ENCODE measurements at places on chromosomes 7 and 10.

- DNase-seq: no peak
Measured at GRCh38 chr7:26777385-26777784, 87.0 kb downstream of the SKAP2 start.

- DNase-seq: no peak
Measured at GRCh38 chr7:81648716-81649115, 121.1 kb downstream of the HGF start.

- DNase-seq: no peak
Measured at GRCh38 chr10:28922127-28922526, 244.8 kb downstream of the BAMBI start.

DNA sequence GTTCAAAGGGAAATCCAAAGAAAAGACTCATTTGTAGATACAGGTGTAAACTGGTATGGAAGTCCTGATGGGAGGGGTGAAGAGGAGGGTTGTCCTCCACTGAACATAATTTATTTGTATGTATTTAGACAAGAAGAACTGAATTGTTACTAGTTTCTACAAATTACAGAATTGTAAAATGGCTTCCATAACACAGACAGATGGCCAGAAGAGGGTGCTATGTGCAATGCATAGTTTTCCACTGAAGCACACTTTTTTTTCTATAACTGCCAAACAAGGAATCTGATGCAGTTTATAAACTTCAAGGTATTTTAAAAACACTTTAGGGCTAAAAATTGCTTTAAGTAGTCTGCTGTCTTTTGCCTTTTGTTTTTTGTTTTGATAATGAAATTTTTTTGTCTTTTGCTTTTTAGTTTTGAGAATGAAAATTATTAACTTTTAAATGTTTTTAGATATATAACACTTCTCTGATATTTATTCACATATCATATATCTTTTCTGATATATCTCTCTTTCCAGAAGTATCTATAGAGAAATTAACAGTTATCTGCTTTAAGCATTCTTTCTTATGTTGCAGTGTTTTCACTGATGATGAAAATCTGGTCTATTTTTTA, 58.5 kb downstream of the PHYHIPL start:
- DNase-seq: no peak

DNA sequence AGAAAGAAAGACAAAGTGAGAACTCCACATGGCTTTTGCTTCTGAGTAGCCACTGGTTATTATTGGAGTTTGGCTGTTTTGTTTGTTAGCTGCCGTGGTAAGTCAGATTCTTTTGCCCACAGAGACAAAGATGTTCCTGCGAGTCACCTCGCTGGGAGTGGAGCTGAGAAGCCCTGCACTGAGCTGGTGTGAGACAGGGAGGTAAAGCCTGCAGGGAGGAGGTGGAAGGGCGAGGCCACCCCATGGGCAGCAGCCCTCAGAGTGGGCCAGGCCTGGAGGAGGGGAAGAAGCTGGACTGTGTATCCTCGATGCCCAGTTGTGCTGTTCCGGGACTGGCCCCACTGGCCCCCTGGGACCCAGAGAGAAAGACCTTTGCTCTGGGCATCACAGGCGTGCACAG, 14.3 kb upstream of the NOM1 start:
- no peak for DNase-seq

GRCh38 chr10:117477211-117477947, 65.2 kb upstream of the EMX2 start:
- no peak for DNase-seq

GRCh38 chr7:142785841-142786250, 15.1 kb downstream of the PRSS2 start:
- peak; percentile 66 for DNase-seq

GRCh38 chr10:43254199-43254730, 12.6 kb downstream of the RASGEF1A start:
- DNase-seq: peak; percentile 7

DNA sequence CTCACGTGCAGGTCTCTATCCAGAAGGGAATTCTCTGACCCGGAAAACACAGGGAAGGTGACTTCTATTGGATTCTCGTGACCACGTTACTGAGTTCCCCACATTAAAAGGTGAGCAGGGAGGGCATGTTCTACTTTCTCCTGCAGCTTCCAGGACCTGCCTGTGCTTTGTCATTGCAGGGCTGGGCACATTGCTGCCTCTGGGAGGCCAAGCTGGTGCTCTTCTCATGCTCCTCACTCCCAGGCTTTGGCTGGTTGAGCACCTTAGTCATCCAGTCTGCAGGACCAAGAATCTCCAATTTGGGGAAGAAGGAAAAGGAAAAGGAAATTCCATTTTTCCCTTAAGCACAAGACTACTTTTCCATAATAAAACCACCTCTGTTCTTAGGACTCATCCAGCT, 86.5 kb upstream of the TMEM72 start:
- DNase-seq: no peak

DNA sequence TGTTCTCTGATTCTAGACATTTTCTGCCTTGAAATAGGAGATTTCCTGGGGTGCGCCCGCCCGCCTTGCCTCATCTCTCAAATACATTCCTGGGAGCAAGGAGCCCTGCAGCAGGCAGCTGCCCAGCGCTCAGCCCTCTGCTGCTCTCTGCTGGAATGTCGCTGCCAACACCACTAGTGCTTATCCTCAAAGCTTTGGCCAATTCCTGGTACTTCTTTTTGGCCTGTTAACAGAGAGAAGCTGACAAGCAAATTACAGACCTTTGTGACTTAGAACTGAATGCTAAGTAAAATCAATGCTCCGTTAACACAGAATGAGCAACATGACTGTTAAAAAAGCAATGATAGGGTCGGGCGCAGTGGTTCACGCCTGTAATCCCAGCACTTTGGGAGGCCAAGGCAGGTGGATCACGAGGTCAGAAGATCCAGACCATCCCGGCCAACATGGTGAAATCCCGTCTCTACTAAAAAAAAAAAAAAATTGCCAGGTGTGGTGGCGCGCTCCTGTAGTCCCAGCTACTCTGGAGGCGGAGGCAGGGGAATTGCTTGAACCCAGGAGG, 41.9 kb upstream of the SYPL1 start:
- peak; percentile 73 for DNase-seq

- peak; percentile 43 for DNase-seq
Measured at GRCh38 chr7:99562832-99563231, 4.4 kb downstream of the ZNF655 start.

- no peak for DNase-seq
Measured at GRCh38 chr7:35802649-35803048, 1.8 kb downstream of the SEPTIN7 start.

- DNase-seq: no peak
Measured at GRCh38 chr10:31315453-31315852, 3.6 kb upstream of the ZEB1 start.

GRCh38 chr7:36441344-36442022, 51.8 kb downstream of the ANLN start:
- DNase-seq: no peak

DNA sequence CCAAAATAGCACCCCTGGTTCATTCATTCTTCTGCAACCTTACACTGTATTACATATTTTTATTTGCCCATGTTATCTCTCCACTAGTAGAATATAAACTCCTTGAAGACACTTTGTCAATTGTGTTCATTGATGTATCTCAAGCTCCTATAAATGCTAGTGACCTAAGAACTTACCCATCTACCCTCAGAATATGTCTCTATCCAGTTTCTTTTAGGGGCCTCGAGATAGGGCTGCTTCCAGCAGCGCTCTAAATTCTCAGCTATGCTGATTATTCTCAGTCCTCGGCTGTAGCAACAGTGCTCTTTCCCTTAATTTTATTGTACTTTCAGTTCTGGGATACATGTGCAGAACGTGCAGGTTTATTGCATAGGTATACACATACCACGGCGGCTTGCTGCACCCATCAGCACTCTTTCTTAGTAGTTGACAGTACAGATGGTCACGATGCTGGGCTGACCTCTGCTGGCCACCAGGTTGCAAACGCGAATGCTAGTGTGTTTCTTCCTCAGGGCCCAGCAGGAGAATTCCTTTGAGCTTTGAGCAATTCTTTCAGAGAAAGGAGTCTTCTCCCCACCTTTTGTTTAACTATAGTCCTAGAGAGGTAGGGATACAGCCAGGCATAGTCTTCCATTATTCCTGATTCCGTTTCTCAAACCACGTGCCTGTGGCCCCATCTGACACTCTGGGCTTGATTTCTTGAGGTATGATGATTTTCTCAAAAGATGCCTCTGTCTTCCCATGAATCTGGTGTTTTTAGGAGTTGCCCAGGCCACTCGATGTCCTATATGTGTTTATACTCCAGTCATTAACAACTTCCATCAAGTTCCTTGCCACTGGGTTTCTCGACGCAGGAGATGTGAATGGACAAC, 49.1 kb upstream of the CDC14C start:
- no peak for DNase-seq

GRCh38 chr10:69047111-69047832, 40.6 kb upstream of the SRGN start:
- DNase-seq: no peak

DNA sequence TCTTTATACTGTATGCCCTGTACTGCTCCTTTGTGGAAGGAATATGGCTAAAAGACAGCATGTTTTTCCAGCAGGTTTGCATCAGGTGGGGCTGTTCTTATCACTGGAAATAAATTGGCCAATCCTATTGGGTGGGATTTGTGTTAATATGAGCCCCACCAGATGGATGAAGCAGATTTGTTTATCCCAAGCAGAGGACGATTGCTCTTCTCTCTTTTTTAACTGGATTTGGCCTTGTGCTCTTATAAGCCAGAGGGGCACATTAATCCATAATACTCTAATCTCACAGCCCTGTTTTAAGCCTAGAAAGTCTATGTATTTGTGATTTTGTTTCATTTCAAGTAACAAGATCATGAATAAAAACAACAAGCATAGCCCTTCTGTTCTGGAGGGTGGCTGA, 240.1 kb upstream of the ADARB2 start:
- DNase-seq: no peak

- no peak for DNase-seq
Measured at GRCh38 chr7:45575501-45576248, 1.5 kb downstream of the ADCY1 start.

- no peak for DNase-seq
Measured at GRCh38 chr7:69539531-69539930, 58.7 kb upstream of the AUTS2 start.

- no peak for DNase-seq
Measured at GRCh38 chr7:155789001-155789725, 23.1 kb downstream of the SHH start.

DNA sequence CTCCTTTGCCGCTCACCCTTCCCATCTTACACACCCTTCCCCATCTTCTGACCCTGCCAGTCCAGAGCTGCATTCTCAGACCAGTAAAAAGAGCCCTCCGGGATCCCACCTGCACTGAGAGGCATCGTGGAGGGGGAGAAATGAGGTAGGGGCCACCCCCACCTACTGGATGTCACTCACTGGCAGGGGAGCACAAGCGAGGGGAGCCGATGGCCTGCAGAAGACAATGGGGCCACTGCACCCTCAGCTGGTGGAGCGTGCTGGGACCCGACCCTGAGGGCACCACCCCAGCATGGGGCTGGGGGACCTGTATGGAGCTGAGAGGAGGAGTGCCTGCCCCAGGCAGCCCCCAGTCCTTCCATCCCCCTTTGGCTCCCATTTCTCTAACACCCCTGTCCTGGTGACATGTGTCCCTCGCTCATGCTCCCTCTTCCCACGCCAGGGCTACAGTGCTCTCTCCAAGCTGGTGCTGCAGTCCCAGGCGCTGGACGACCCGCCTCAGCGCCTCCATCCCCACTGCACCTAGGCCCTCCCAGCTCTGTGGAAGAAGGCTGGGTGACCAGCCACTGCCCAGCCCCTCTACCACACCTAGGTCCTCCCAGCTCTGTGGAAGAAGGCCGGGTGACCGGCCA, 49.8 kb downstream of the RASGEF1A start:
- no peak for DNase-seq

- DNase-seq: no peak
Measured at GRCh38 chr10:62528441-62528840, 154.3 kb downstream of the ZNF365 start.

GRCh38 chr10:62053860-62054259, 152.4 kb downstream of the ARID5B start:
- DNase-seq: no peak

DNA sequence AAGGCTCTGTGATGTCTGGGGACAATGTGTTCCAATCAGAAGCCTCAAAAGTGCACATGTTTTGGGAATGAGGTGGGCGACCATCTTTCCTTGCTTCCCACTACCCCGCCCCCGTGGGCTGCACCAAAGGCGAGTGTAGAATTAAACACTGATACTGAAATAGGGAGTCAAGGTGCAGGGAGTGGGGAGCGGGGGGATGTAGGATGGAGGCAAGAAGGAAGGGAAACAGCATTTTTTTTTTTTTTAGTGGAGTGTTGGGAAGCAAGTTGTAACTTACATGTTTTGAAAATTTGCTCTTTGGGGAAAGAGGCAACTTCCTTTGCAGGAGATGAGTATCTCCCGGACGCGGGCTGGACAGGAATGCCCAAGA, 484 bp upstream of the DLX5 start:
- DNase-seq: no peak

DNA sequence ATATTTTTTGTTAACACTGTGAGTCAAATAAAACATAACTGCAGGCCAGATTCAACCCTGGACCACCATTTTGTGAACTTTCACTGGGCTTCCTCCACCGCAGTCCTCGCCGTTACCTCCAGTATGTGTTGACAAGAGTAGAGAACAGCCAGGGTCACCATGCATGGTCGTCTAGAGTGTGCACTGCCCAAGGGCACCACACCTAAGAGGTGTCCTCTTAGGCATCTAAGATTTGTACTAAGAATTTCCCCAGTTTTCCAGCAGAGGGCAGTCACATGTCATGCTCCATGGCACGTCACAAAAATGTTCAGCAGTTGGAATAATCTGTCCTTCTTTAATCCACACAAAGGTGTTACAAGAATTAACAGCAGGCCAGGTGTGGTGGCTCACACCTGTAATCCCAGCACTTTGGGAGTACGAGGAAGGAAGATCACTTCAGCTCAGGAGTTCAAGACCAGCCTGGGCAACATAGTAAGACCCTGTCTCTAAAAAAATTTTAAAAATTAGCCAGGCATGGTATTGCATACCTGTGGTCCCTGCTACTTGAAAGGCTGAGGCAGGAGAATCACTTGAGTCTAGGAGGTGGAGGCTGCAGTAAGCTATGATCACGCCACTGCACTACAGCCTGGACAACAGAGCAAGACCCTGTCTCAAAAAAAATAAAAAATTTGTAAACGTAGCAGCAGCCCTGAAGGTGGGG, 71.2 kb upstream of the FOXK1 start:
- peak; percentile 51 for DNase-seq

DNA sequence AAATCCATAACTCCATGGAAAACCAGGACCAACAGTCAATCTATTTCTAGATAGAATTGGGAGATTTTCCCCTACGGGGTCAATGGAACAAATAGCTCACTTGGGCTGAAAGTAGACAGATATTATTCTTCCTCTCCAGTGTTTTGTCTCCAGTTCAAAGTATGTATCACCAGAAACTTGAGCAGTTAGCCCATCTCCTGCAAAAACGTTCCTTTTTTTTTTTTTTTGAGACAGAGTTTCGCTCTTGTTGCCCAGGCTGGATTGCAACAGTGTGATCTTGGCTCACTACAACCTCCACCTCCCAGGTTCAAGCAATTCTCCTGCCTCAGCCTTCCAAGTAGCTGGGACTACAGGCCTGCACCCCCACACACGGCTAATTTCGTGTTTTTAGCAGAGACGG, 390.0 kb upstream of the AUTS2 start:
- no peak for DNase-seq

- no peak for DNase-seq
Measured at GRCh38 chr7:66747881-66748511, 7.5 kb downstream of the RABGEF1 start.

Measured in stimulated activated naive CD8-positive, alpha-beta T cell treated with anti-CD3 and anti-CD28 coated beads, Interleukin-15, amount 100 ng/mL, for 72 hours (primary cell).